ENCODE measurements at places on chromosomes 7 and 10.

GRCh38 chr7:47792521-47793121 lies 155.6 kb downstream of the PKD1L1 start:
- no peak for DNase-seq

- DNase-seq: no peak
Observed at GRCh38 chr7:156659961-156660360, 19.4 kb downstream of the RNF32 start.

GRCh38 chr7:83178066-83178465 lies 15.4 kb upstream of the PCLO start:
- no peak for DNase-seq

GRCh38 chr7:46864716-46865115 lies 717.2 kb downstream of the TNS3 start:
- DNase-seq: no peak

- no peak for DNase-seq
Observed at GRCh38 chr10:75717126-75717916, 285.9 kb downstream of the LRMDA start.

DNA sequence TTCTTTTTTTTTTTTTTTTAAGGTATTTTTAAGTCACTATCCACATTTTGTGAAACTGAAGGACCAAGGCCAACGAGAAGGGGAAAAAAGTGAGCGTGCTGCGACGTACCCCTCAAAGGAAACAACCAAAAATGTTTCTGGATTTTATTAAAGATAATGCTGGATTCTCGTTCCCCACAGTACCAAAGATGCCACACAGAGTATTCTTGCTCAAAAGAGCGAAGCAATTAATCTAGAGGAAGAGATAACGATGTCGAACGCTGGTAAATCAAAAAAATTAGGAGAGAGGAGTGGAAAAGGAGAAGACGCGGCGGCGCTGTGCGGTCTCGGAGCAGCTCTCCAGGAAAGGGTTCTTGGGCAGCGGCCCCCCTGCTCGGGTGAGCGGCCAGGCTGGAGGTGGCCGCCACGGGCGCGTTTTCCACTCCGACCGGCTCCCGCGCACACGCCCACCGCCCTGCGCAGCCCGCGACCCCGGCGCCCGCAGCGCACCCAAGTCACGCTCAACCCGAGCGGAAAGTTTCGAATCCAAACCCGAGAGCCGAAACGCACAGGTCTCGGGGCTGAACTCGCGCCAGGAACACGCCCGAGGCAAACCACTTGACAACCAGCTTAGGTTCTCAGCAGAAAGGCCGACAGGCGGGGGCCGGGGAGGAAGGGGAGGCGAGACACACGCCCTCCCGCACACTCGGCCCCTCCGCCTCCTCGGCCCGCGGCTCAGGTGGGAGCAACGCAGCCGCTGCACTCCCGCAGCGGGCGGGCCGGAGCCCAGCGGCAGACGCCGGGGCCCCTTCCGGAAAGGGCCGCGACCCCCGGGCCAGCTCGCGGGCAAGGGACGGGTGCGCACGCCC lies 989 bp downstream of the SRPK2 start:
- DNase-seq: peak; percentile 6

GRCh38 chr10:72812415-72812752 lies 81.2 kb upstream of the OIT3 start:
- no peak for DNase-seq

GRCh38 chr7:127901895-127902703 lies 129.1 kb downstream of the LRRC4 start:
- no peak for DNase-seq

DNA sequence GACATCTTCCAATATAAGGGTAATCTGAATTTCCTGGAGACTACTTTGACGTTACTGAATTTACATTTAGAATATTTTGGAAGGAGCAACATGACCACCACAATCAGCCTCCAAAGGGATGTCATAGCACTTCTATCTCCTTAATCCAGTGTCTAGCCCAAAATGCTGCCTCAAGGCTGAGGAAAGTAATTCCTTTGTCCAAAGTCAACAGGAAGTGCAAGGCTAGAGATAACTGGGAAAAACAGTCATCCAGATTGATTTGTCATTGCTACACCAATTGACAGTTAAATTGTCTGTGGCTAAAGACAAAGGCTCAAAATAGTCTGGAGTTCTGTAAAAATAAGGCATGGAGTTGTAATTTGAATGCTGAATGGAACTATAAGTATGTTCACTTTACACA lies 3.9 kb upstream of the TFPI2 start:
- no peak for DNase-seq

GRCh38 chr7:136496551-136496950 lies 371.9 kb upstream of the CHRM2 start:
- no peak for DNase-seq

DNA sequence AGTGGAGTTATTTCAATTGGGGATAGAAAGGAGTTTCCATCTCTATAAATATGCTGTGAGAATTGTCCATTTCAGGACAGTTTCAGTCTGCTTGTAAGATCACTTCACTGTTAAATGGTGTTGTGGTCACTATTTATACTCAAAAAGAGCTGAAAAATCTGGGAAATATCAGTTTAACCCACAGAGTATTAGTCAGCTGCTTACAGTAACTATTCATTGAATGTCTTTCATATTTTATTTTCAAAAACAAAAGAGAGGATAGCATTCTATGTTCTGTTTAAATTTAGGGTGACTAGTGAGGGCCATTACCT lies 85.4 kb upstream of the PLXDC2 start:
- DNase-seq: no peak

GRCh38 chr10:44977287-44978212 lies 1.1 kb downstream of the DEPP1 start:
- no peak for DNase-seq

DNA sequence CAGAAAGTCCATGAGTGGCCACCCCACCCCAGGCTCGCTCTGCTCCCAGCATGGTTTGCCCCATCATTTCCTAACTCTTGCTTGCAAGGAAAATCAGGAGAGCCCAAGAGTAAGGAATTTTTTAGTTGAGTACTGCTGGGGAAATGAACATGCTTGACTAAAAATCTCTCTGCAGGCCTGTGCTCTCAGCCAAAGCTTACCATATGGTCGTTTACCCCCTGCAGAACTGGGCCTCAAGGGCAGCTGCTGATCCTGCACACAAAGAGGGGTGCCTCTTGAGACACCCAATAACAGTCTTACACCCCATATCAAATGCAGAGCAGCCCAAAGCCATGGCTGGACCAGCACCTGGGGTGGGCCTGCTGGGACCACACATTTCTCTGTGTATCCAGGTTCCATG lies 183.2 kb downstream of the CXCL12 start:
- DNase-seq: no peak

DNA sequence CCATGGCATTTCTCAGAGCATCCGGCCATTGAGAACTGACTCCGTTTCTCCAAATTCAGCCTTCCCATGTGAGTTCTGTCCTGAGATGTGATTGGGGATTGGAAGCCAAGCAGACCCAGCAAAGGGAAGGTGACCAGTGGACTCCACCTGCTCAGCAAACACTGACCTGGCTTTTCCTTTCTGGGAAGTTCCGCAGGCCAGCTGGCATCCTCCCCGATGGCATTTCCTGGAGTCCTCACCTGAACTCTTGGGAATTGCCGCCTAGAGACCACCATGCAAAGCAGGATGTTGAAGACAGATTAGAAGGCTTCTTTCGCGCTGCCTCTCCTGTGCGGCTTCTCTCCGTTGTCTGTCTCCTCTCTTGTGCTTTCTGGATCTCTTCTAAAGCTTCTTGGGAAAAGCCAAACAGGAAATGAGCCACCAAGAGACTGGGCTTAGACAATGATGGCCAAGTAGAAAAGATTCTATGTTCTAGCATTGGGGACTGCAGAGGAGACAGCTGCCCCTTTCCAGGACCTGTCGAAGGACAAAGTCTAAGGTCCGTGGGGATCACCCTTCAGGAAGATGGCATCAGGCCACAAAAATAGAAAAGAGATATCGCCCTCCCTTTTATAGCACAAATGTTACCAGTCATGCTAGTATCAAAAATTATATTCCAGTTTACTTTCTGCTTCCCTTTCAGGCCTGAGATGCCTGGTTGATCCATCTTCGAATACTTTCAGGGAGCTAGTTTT lies 103.7 kb upstream of the INSYN2A start:
- DNase-seq: no peak

Measured in stimulated activated CD4-positive, alpha-beta T cell treated with anti-CD3 and anti-CD28 coated beads, Interleukin-1b, Interleukin-23, amount 100 ng/mL, for 24 hours (primary cell).